ENCODE measurements at places on chromosomes 7 and 10.

- DNase-seq: no peak
Measured at GRCh38 chr7:11343818-11344413, 370.2 kb downstream of the PHF14 start.

GRCh38 chr10:70302292-70302691 is 18.5 kb upstream of the NPFFR1 start:
- peak; percentile 5 for DNase-seq

GRCh38 chr10:107814865-107815487 is 650.5 kb upstream of the SORCS1 start:
- no peak for DNase-seq

DNA sequence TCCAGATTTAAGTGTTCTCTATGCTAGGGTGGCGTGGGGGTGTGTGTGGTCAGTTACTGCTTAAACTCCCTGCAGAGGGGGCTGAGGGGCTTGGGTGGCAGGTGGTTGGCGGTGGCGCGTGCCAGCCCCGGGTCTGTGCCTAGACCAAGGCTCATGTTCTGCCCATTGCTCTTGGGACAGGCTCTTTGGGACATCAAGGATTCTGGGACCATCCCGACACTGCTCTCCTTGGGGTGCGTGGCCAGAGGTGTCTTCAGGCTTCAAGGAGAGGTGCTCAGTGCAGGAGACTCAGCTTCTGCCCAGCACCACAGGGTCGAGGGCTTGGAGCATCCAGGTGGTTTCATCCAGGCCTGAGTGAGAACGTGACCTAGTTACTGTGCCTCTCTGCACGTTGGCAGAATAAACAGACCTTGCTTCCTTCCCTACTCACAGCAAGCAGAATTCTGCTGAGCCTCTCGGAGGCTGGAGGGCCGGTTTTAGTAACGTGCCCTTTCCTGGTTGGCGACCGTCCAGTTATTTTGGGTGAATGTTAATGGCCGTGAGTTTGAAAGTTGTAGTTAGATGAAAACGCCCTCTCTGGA is 39.9 kb downstream of the CAMK1D start:
- DNase-seq: no peak

DNA sequence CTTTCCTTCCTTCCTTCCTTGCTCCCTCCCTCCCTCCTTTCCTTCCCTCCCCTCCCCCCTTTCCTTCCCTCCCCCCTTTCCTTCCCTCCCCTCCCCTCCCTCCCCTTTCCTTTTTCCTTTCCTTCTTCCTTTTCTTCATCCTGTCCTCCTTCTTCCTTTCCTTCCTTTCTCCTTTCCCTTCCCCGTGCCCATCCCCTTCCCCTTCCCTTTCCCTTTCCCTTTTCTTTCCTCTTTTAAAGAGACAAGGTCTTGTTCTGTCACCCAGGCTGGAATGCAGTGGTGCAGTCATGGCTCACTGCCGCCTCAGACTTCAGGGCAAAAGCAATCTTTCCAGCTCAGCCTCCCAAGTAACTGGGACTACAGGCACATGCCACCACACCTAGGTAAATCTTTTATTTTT is 54.0 kb downstream of the KIF20B start:
- DNase-seq: no peak

GRCh38 chr7:20980232-20980631 is 193.5 kb upstream of the SP8 start:
- no peak for DNase-seq

GRCh38 chr7:70634071-70634470 is 497.9 kb upstream of the GALNT17 start:
- no peak for DNase-seq

- DNase-seq: no peak
Measured at GRCh38 chr7:130982160-130982638, 248.2 kb upstream of the KLF14 start.

DNA sequence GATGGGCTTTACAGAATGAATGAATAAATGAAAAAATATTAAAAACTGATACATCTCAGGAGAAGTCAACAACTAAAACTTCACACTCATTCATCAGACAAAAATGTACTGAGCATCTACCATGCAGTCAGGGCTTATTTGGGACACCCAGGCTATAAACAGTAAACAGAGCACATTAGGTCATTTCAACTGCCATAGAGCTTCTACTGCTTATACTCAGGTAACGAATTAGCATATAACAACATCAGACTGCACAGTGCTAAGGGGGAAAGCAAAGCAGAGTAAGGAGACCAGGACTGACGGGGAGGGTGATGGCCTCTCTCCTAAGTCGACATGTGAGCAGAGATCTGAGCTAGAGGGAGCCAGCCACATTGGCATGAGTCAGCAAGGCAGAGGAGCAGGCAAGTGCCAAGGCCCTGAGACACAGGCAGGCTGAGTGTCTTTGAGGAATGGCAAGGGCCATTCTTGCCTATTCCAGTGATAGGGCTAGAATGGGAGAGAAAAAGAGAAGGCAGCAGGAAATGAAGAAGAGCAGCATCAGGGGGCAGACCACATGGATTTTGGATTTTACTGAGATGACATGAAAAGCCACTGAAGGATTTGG is 528.9 kb downstream of the PARD3 start:
- DNase-seq: no peak

Data from cardiac septum (tissue), 1 donor.